Small intestine (tissue), 16 donors: ENCODE measurements at places on chromosomes 11 and 22. TPM values are rescaled to one million over a fixed set of nuclear protein-coding genes. Genes with fewer than 3 reads are reported as not detected.

CLTCL1 gene
- polyA plus RNA-seq: 0.67 TPM

MYH9 gene
- polyA plus RNA-seq: 95.4 TPM

TBX10 gene
- 41.4 TPM for polyA plus RNA-seq

- no peak for DNase-seq
Measured at GRCh38 chr22:31530823-31531195, 34.5 kb downstream of the SFI1 start.

DNA sequence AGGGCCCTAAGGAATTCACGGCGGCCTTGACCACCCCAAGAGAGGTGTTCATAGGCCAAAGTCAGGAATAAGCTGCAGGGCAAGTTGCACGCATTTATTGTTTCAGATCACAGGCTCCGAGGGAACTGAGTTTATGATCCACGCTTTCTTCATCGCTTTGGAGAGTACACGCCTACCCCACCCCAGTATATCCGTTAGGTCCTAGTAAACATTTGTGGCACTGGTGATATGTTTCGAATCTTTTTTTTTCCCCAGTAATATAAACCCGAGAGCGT, 805 bp downstream of the GANAB start:
- DNase-seq: peak; percentile 17

DNA sequence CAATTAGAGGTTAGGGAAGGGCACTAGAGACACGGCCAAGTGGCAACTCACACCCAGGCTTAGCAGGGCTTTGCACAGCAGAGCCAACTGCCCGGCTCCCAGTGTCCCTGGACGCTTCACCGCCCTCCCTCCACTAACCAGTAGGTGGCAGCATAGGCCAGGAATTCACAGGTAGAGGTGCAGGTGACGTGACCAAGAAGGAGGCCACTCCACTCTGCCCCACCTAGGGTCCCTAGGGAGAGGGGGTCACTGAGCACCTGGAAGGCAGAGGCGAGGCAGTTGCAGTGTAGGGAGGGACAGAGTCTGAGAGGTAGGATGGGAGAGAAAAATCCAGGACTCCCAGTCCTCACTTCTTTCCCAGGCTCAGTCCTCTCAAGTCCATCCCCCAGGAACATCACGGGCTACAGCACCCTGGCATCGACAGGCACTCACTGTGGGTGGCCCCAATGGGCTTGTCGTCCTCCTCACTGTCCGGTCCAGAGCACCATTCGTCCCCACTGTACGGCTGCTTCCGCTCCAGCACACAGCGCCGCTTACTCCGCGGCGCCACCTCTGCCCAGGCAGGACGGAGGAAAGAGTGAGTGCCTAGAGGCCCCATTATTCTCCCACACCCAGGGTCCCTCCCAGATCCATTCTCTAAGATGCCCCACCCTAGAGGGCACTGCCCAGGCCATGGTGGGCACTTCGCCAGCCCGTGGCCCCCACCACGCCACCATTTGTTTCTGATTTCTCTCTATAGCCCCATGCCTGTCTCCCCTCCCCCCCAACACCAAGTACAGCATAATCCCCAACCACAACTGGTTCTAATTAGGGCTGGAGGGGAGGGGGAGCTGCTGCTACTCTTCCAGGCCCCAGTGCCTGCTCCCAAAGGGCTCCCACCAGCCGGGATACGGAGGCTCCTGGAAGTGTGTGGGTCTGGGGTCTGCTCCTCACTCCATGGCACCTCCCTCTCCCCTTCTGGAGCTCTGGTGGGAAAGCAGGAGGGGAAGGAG, 18.4 kb downstream of the BCL9L start:
- DNase-seq: peak; percentile 89

DNA sequence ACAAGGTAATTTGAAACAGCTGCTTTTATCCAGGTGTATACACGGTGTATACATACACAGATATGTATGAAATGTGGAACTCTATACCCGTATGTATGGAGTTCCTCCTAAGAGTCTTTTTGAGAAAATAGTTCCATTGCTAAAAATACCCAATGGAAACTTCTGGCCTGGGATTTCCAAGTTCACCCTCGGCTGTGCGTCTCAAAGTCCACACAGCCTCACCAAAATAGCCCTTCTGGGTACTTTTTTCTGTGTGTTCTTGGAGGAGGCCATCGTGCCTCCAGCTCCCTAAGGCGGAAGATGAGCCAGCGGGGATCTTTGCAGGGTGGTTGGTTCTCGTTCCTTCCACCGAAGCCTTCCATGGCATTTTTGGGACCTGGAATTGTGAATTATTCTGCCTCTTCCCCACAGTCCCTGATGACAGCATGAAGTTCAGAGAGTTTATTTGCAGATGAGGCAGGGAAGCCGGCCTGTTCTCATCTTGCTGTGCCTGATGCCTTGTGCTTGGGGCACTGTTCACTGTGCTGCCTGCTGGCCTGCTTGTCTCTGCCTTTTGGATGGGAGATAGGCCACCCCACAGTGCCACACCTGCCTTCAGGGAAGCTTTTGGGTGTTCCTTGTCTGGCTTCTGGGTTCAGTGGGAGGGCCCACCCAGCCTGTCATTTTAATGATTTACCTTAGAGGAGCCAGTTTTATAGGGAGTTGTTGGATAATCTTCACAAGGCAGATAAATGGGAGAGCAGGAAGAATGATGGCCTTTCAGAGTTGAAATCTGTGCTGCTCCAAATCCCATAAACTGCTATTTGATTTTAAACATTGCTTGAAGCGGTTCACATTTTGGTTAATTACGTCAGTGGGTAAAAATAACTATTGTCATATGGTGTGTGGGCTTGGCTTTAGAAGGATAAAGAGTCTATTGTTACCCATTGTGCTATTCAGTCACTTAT, 112.7 kb upstream of the OR4B1 start:
- peak; percentile 49 for DNase-seq

DNA sequence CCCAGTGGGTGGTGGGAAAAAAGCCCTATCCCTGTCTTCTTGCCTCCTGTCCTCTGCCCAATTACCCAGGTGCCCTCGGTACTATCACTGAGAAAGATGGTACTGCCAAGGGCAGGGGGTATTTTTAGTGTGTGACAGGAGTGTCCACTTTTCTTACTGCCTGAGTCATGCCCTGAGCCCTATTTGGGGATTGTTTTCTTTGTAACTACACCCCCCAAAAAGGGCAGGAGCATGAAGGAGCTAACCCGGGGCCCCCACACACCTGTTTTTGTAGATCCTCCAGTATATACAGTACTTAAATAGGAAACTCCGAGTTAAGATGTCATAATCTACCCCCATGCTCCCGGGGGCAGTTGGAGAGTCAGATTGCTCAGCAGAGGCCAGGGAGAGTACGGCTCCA, 3.8 kb downstream of the SMTNL1 start:
- DNase-seq: no peak

C1QTNF4 gene
- polyA plus RNA-seq: 7.6 TPM

MN1 gene
- polyA plus RNA-seq: not detected

APOL1 gene
- 7.7 TPM for polyA plus RNA-seq

GRCh38 chr11:112794331-112794846, 166.8 kb upstream of the NCAM1 start:
- no peak for DNase-seq

GRCh38 chr11:35632301-35632700, 14.0 kb downstream of the FJX1 start:
- DNase-seq: no peak

DNA sequence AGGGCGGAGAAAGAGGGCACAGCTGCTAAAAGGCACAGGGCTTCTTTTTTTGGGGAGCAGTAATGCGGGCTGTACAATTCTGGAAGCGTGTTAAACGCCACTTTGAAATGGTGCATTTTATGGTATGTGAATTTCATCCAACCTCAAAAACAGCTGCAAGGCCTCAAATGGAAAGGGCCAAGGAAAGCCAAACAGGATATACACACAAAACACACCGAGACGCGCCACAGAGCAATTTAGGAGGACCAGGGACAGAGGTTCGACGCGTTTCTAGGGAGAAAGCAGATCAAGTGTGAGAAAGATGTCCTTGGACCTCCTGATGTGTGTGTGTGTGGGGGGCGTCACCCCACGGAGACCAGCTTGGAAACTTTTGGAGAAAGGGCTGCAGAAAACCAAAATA, 31.1 kb downstream of the TSPAN4 start:
- DNase-seq: no peak

GRCh38 chr11:126886085-126886484, 114.5 kb downstream of the KIRREL3 start:
- DNase-seq: no peak

PAMR1 gene
- 4.6 TPM for polyA plus RNA-seq

GRCh38 chr11:128374026-128374425, 213.3 kb downstream of the ETS1 start:
- DNase-seq: no peak

GRCh38 chr11:12245549-12246016, 131.8 kb upstream of the PARVA start:
- DNase-seq: no peak

GRCh38 chr11:16543642-16544041, 187.3 kb upstream of the SOX6 start:
- no peak for DNase-seq

DNA sequence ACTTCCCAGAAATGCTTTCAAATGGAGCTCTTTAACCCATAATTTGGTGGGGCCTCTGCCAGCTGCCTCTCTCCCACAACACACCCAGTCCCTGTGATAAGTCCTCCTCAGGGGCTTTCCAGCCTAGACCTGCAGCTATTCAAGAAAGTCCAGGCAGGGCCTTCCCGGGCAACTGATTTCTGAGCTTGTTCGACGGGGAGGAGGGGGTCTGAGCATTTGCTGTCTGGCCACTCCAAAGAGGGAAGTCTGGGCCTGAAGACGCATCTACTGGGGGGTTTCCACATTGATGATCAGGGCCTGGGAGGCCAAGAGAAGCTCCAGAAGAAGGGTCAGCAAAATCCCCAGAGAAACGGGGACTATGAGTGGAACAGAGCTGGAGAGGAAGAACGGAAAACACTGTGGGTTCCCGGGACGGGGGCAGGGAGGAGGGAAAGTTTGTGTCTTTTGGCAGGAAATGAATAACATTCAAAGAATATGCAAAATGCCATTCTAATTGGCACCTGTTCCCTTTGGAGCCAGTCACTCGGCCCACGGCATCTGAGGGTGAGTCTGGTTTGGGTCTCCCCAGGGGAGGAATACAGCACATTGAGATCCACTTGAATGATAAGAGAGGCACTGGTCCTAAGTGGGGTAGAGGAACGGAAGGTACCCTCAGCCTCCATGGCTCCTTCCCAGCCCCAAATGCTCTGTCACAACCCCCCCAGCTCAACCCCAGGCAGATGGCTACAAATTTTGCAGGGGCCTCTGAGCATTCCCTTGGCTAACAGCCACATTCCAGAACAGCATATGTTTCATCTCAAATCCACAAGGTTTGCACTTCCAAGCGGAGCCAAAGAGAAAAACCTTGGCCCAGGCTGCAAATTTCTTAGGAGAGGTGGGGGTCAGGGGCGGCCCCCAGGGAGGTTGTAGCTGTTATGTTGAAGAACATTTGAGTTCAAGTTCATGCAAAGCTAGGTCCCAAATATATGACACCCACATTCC, 72.0 kb downstream of the RPUSD4 start:
- DNase-seq: no peak

DNA sequence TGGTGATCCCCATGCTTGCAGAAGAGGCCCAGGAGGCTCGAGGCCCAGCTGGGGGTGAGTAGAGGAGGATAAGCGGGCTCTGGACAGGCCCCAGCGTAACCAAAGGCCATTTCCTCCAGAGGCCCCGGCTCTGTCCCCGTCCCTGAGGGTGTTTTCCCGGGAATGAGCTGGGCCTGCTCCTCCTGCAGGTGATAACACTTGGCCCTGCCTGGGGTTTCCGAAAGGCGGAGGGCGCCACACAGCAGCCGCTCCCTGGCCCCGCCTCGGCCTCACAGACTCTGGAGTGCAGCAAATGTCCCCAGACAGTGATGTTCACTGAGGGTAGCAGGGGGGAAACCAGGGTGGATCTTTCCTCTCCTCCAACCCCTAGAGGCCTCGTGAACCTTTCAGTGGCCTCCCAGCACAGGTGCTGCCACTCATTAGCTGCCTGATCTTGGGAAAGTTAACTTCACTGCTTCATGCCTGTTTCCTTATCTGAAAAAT, 10.5 kb upstream of the MGAT3 start:
- DNase-seq: peak; percentile 64

RHOD gene
- 35.9 TPM for polyA plus RNA-seq

DNA sequence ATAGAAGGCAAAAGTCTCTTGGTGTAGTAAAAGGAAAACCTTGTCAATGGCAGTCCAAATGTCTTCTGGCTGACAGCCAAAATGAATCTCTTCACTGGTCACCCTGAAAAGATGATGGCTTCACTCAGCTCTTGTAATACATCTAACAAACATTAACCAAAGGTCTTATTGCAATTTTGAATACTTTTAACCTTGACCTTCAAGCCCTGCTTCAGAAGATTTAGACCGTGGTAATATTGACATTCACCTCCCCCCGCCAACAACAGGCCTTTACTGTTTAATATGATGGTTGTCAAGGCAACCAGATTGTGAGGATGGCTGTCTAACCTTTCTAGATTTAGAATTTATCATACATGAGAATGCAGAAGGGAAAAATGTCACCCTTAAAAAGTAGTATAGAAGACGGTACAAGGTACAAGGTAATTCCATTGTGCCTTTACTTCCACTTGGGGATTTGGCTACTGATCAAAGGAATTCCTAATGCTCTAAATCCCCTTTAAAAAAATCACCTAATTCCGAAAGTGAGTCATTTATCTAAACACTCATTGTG, 342.3 kb downstream of the LARGE1 start:
- peak; percentile 62 for DNase-seq

DNA sequence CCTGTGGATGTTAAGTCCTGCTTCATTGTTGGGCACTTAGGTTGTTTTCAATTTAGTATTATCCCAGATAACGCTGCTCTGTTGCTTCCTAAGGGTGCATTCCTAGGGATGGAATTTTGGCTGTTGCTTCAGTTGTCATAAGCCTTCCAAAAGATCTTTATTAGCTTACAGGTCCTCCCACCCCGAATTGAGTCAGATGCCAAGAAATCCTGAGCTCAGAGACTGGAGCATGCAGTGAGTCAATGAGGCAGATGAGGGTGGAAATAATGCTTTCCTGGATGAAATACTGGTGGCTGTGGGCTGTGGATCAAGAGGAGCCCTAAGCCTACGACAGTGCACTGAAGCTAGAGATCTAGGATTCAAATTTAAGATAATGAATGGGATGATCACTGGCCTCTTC, 10.7 kb upstream of the IL18BP start:
- DNase-seq: no peak

HEPN1 gene
- 0.06 TPM for polyA plus RNA-seq

EXPH5 gene
- polyA plus RNA-seq: 0.94 TPM

DNA sequence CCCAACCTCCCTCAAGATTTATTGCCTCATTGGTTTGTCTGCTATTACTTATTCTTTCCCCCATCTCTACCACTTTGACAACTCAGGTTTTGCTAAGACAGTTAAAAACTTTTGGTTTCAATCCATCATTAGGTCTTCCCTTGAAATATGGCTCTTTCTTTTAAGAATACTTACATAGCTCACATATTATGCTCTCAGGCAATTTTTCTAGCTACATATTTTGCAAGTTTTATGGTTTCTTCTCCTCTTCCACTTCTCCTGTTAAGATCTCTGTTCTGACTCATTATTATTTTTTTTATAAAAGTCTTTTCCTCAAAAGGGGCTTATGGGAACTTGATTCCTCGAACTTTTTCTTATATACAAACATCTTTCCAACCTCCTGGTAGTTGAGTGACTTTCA, 192.4 kb upstream of the MPPED2 start:
- DNase-seq: no peak

CNTN5 gene
- polyA plus RNA-seq: 0.04 TPM

- peak; percentile 85 for DNase-seq
Measured at GRCh38 chr22:46262449-46263215, 511 bp downstream of the PKDREJ start.
